ENCODE measurements at places on chromosomes 2 and 18.
A peak's percentile ranks its signal among the peaks of the same experiment; 100 is the strongest.

DNA sequence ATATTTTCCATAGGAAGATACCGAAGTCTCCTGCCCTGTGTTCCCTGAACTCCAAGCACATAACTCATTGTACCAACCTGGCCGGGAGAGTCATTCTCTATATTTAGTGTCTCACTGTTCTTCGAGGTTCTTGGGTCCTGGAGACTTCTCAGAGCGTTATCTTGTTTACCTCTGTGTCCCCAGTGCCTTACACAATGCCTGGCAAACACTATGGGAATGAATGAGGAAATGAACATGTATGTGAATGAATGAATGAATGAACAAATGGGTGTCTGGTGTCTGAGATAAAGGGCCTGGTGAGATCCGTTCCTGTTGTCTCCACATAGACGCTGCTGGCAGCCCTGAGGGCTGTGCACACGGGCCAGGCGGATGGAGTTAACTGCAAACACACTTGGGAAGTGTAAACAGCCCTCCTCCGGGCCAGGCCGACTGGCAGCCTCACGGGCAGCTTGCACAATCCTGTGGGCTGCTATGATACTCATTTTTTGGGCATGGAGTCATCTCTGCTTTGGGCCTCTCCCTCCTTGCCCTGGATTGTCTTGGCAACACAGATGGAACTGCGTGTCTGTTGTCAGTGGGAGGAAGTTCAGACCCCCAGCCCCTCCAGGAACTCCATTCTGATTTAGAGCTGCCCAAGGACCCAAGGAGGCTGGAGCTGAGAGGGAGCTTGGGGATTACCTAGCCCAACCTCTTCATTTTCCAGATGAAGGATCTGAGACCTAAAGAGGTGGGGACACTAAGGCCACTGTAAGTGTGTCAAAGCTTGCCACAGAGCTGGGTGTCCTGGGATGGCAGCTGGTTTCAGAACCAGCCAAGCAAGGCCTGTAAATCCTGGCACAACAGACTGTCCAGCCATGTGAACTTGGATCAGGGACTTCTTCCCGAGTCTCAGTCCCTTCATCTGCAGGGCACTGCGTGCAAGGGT lies 124.4 kb downstream of the INHBB start:
- DNase-seq: no peak

DNA sequence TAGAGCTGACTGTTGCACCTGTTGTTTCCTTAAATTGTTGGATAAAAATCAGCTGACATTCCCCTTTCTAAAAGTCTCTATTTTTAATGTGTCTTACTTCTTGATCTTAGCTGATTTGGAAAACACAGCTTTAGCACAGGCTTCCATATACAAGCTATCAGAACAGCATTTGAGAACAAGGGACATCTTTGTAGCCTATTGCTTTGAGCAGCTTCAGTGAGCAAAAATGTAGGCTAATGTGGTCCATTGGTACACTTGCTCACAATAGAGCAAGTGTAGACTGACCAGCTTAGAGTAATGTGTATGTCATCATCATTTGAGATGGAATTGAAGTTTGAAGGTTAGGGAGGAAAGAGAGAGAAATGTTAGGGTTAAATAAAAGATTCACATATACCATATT lies 7.0 kb downstream of the INPP1 start:
- DNase-seq: no peak

DNA sequence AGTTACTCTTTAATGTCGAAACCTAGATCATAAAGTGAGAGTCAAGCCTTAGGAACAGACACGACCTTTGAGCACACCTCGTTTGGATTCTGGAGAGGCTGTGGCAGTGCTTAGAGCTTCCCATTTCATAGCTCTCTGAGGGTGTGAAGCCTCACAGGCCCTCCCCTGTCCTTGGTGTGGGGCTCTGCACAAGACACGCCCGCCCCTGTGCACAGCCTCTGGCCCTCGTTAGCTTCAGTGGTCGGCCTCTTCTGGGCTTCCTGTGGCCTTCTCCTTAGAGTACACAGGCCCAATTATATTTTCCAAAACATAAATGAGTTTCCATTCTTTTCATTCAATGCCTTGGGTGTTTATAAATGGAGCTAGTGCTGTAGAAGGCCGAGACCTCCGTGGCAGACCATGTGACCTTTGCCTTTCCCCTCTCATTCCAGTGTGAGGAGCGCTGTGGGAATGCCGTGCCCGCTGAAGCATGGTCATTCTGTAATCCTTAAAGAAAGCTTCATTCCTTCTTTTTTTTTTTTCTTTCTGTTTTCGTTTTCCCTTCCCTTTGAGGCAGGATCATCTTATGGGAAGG lies 208.6 kb downstream of the DCDC2C start:
- DNase-seq: no peak

DNA sequence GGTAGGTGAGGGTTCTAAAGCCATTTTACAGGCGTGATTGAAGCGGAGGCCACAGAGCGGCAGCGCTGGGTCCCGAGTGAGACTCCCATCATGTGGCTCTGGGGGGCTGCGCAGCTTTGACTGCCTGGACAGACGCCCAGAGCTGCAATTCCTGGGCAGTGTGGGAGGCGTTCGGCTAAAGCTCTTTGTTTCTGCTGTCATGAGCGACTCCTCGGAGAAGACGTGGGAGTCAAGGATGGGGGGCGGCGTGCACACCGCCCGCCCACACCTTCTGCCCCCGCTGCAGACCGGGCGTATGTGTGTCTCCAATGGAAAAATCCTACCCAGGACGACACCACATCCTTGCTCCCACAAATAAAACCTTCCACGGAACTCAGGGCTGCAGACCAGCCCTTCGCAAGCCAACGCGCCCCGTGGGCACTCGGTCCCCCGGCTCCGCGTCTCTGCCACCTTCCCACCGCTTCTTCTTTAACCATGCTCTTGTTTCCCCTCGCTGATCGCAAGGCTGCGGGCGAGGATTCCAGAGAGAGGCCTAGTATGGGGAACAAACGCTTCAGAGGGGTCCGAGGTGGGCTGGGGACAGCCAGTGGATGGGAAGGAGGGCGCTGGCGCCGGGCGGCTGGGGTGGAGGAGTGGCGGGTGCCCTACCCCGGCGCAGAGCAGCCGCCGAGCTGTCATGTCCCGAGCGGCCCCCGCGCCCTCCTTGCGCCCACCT lies 680 bp upstream of the LBH start:
- peak; percentile 67 for DNase-seq

- DNase-seq: no peak
These were observed 153.3 kb downstream of the LDLRAD4 start for GRCh38 chr18:13371689-13372418.

GRCh38 chr2:118325321-118325955 lies 237.2 kb downstream of the INSIG2 start:
- no peak for DNase-seq

DNA sequence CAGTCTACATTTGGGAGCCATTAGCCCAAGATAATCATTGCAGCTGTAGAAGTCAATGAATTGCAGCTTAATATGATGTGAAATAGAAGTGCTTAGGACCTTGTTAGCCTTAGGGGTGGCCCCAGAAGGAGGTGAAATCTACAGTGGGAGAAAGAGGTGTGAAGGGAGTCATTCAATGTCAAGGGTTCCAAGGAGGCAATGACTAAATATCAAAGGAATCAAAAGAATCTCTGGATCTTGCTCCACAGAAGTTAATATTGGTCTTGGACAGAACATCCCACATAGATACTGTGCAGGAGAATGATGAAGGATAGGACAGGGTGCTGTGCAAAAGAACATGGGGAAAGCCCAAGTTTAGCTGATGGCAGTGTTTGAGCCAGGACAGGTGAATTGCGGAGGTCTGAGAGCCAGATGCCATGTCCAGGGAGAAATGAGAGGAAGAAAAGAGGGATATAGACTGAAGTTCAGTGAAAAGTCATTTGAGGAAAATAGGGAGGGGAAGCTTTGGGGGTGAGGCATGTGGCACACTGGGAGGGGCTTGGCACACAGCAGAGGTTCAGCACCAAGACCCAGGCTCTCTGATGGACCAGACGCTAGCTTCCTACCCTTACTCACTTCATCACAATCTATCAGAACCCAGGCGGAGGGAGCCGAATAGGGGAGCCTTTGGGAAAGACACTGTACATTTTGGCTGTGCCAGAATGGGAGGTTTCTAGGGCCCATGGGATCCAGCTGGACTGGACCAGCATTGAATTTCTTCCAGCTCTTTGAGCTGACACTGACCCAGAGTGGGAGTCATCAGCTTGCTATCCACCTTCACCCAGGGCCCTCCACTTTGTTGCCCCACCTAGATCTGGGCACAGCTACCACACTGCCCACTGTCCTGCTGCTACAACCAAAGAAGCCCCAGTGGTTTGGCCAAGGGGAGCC lies 2.2 kb downstream of the IL1F10 start:
- no peak for DNase-seq

DNA sequence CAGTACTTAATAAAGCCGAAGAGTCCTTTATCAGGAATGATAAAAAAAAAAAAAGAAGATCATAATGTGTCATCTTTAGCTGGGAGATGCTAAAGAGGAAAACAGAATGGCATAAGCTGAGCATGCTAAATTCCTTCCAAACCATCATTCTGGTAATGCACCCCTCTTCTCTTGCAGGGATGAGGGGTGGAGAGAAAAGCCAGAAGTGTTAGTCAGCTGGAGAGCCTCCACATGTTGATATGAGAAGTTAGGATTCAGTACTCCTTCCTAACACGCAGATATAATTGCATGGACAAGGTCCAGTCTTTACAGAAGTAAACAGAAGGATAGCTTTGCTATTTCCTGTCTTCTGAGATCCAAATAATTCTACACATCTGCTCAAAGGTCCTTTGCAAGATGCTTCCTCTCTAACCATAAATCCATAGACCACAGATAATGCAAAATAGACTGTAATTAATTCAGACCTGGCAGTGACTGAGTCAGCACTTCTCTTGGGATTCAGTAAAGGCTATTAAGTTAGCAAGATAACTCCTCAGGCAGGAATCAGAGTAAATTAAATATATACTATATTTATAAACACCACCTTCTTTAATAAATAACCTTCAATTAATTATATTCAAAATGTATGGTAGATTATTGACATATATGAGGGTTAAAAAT lies 930.0 kb upstream of the KLHL29 start:
- DNase-seq: no peak
